ENCODE measurements at places on chromosomes 12 and 14.

- no peak overlapping the region for H3K27ac ChIP-seq
- H3K27me3 ChIP-seq = no peaks in the 10 kb centered on the region
- DNase-seq = no peak
Observed at GRCh38 chr12:47356129-47356700, 276.5 kb upstream of the AMIGO2 start.

- DNase-seq = no peak
- no peak overlapping the region for H3K4me3 ChIP-seq
- no peaks in the 10 kb centered on the region for H3K36me3 ChIP-seq
- H3K4me1 ChIP-seq = no peaks in the 10 kb centered on the region
Observed at GRCh38 chr12:71124835-71125460, 32.9 kb downstream of the TSPAN8 start.

GRCh38 chr12:61291647-61292046 lies 968.6 kb upstream of the USP15 start:
- H3K4me3 ChIP-seq = no peak overlapping the region
- no peaks in the 10 kb centered on the region for H3K36me3 ChIP-seq
- H3K4me1 ChIP-seq = no peaks in the 10 kb centered on the region
- no peak overlapping the region for H3K27ac ChIP-seq
- H3K27me3 ChIP-seq = no peaks in the 10 kb centered on the region
- no peak for DNase-seq

DNA sequence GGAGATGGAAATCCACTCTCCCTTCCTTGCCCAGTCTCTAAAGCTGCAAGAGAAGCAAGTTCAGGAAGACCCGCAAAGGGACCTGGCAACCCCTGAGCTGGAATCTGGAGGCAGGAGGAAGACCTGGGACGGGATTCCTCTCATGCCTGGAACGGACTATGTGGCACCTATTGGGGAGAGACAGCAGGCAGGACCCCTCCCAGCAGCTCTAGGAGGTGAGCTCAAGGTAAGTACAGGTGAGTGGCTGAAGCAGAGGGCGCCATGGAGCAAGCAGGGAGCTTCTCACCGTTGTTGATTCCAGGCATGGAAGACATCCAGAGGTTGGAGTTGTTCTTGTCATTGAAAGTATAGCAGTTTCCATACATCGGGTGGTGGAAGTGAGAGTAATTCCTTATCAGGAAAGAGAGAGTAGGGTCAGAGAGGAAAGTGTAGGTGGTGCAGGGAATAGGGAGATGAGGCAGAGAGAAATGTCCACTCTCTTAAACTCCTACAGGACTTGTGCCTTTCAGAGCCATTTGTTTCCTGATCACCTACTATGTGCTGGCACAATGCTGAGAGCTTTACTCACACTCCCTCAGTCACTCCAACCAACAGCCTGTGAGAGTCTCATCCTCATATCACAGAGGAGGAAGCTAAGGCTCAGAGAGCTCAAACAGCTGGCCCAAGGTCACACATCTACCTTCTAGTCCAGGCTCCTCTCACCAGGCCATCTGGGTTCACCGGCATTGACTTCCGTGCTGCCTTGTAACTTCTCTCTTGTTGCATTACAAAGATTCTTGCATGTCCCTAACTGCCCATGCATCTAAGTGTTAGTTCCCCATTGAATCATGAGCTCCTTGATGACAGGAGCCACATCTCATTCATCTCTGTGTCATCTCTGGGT lies 13.9 kb upstream of the TNFRSF1A start:
- DNase-seq = no peak
- H3K27ac ChIP-seq = no peak overlapping the region
- H3K4me1 ChIP-seq = no peaks in the 10 kb centered on the region
- no peak overlapping the region for H3K4me3 ChIP-seq
- no peaks in the 10 kb centered on the region for H3K36me3 ChIP-seq

DNA sequence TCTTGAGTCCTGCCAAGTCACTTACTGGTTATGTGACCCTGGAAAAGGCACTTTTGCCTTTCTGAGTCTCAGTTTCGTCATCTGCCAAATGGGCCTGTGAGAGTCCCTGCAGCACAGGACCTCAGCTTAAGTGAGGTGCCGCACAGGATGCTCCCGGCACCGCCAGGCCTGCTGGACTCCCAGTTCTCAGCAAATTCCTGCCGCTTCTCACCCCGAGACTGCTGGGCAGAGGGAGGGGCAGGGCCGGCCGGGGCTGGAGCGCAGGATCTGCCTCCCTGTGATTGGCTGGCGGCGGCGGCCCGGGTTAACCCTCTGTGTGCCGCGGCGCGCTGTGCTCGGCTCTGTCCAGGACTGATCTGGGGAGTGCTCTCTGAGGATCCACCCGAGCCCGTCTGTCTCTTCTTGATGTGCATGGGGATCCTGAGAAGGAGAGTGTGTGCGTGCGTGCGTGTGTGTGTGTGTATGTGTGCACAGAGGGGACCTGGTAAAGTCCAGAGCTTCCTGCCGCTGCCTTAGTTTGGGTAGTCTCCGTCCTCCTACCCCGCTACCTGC lies 8.6 kb downstream of the SETD1B start:
- peaks cover 89% of the 10 kb centered on the region for H3K36me3 ChIP-seq
- H3K27ac ChIP-seq = peak overlapping the region; percentile 49
- no peaks in the 10 kb centered on the region for H3K27me3 ChIP-seq

GRCh38 chr12:97194546-97194945 lies 268.1 kb upstream of the RMST start:
- no peak overlapping the region for H3K4me3 ChIP-seq
- peaks cover 5% of the 10 kb centered on the region for H3K4me1 ChIP-seq
- no peak overlapping the region for H3K27ac ChIP-seq
- no peaks in the 10 kb centered on the region for H3K36me3 ChIP-seq
- H3K27me3 ChIP-seq = no peaks in the 10 kb centered on the region
- no peak for DNase-seq

GRCh38 chr12:67088401-67089118 lies 180.6 kb upstream of the CAND1 start:
- no peaks in the 10 kb centered on the region for H3K27me3 ChIP-seq
- no peak for DNase-seq
- H3K4me1 ChIP-seq = no peaks in the 10 kb centered on the region
- no peaks in the 10 kb centered on the region for H3K36me3 ChIP-seq

DNA sequence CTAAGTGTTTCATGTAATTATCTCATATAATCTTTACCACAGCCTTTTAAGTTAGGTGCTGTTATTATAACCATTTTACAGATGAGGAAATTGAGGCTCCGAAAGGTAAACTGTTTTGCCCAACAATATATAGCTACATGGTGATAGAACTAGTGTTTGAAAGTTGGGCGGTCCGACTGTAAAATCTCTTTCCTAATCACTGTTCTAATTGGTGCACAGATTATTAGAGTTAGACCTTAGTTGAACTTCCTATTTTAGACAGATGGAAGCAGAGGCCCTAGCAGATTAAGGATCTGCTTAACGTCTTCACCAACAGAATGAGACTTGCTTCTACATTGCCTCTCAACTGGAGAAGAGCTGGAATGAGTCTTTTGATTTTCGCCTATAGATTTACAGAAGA lies 30.0 kb upstream of the DUSP6 start:
- H3K4me1 ChIP-seq = peaks cover 17% of the 10 kb centered on the region
- DNase-seq = no peak
- H3K27ac ChIP-seq = no peak overlapping the region

- DNase-seq = no peak
- no peaks in the 10 kb centered on the region for H3K36me3 ChIP-seq
- no peak overlapping the region for H3K27ac ChIP-seq
- H3K4me1 ChIP-seq = no peaks in the 10 kb centered on the region
Observed at GRCh38 chr12:29425722-29426121, 44.8 kb upstream of the ERGIC2 start.

- no peaks in the 10 kb centered on the region for H3K36me3 ChIP-seq
- no peaks in the 10 kb centered on the region for H3K4me1 ChIP-seq
- H3K27me3 ChIP-seq = no peaks in the 10 kb centered on the region
- no peak for DNase-seq
Observed at GRCh38 chr14:49876563-49877127, 16.2 kb upstream of the ARF6 start.

- no peak overlapping the region for H3K4me3 ChIP-seq
- no peaks in the 10 kb centered on the region for H3K36me3 ChIP-seq
- peaks cover 8% of the 10 kb centered on the region for H3K4me1 ChIP-seq
- no peaks in the 10 kb centered on the region for H3K27me3 ChIP-seq
- peak overlapping the region; percentile 45 for H3K27ac ChIP-seq
Observed at GRCh38 chr12:124217508-124218242, 77.2 kb upstream of the RFLNA start.

DNA sequence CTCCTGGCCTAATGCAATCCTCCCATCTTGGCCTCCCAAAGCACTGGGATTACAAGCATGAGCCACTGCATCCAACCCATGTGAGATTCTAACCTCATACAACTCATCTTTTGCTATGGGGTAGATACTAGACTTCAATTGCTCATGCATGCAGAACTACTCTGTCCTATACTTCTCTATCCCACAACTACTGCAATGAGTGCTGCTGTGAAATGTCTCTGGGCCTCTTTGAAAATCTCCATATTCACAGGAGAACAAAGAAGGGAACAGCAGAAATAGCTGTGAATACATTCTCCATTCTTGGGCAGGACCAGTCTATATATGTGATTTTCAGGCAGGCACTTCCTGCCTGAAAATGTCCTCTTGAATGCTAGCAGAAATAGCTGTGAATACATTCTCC lies 220.7 kb upstream of the GRIP1 start:
- H3K4me1 ChIP-seq = peaks cover 20% of the 10 kb centered on the region
- no peaks in the 10 kb centered on the region for H3K36me3 ChIP-seq
- no peak overlapping the region for H3K27ac ChIP-seq
- H3K4me3 ChIP-seq = no peak overlapping the region
- no peak for DNase-seq
- H3K27me3 ChIP-seq = no peaks in the 10 kb centered on the region

- H3K27me3 ChIP-seq = peaks cover 7% of the 10 kb centered on the region
- H3K36me3 ChIP-seq = no peaks in the 10 kb centered on the region
- no peak overlapping the region for H3K27ac ChIP-seq
Observed at GRCh38 chr12:96197503-96198272, 3.5 kb downstream of the ELK3 start.

DNA sequence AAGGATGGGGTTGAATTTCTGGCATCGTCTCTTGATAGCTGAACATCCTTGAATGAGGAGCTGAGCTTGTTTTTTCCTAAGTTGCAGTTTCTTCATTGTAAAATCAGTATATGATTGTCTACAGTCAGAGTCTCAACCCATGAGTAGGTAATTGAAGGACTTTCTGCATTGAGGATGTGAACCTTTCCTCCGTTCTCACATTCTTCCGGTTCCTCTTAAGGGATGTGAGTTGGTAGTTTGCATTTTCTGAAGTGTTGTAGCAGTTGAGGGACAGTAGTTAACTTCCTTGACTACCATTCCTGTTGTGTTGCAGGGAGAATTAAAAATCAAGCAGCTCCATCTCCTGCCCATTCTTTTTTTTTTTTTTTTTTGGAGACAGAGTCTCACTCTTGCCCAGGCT lies 19.1 kb downstream of the TPCN1 start:
- no peaks in the 10 kb centered on the region for H3K4me1 ChIP-seq
- H3K4me3 ChIP-seq = no peak overlapping the region
- no peak overlapping the region for H3K27ac ChIP-seq
- H3K27me3 ChIP-seq = no peaks in the 10 kb centered on the region
- H3K36me3 ChIP-seq = no peaks in the 10 kb centered on the region

DNA sequence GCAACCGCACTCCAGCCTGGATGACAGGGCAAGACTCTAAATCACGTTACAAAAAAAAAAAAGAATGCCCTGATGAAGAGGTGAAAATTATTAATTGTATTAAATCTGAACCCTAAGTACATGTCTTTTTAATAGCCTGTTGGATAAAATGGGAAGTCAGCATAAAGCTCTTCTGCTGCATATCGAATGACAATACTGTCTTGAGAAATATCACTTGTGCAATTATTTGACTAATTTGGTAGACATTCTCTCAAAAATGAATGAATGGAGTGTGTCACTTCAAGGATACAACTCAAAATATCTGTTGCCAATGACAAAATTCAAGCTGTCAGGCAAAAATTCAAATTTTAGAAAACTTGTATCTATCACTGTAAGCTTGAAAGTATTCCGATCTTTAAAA lies 38.9 kb downstream of the DNAI7 start:
- no peaks in the 10 kb centered on the region for H3K27me3 ChIP-seq
- no peak overlapping the region for H3K4me3 ChIP-seq
- H3K4me1 ChIP-seq = no peaks in the 10 kb centered on the region
- no peak overlapping the region for H3K27ac ChIP-seq
- H3K36me3 ChIP-seq = no peaks in the 10 kb centered on the region
- DNase-seq = no peak

- no peaks in the 10 kb centered on the region for H3K27me3 ChIP-seq
- no peaks in the 10 kb centered on the region for H3K4me1 ChIP-seq
- H3K4me3 ChIP-seq = no peak overlapping the region
- no peak for DNase-seq
- H3K36me3 ChIP-seq = no peaks in the 10 kb centered on the region
Observed at GRCh38 chr14:70888681-70889175, 18.5 kb upstream of the PCNX1 start.

DNA sequence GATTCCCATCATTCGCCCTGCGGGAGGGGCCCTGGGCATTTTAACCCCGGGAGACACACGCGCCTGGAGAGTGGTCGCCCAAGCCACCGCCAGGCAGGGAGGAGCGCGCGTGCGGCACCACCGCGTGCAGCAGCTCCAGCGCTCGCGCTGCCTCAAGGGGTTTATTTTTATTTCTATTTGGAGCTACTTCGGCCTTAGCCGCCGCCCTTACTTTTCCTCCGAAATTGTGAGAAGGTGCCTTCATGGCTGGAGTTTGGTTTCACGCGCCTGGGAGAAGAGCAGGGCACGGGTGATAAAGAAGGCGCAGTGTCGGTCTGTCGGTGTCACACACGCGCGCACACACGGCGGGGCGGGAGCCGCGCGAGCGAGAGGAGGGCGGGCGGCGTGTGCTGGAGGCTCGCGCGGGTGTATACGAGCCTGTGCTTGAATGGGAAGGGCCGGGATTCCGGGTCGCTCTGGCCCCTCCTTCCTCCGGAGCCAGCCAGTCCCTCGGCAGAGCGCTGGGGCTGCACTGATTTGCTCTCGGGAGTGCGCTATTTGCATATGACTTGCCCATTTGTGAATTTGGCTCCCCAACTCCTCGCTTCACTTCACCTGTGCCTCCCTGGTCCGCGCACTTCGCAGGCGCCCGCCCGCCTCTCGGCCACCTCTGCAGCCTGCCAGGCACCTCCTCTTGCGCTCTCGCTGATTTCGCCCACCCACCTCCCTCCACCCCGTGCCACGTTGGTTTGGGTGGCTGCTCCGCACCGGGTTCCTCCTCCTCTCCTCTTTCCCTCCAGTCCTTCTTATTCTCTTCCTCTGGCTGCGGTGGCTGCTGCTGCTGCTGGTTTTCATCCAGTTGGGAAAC lies 932.3 kb downstream of the DIO2 start:
- DNase-seq = peak; percentile 93
- H3K27me3 ChIP-seq = peaks cover 53% of the 10 kb centered on the region
- H3K36me3 ChIP-seq = no peaks in the 10 kb centered on the region
- H3K27ac ChIP-seq = no peak overlapping the region

DNA sequence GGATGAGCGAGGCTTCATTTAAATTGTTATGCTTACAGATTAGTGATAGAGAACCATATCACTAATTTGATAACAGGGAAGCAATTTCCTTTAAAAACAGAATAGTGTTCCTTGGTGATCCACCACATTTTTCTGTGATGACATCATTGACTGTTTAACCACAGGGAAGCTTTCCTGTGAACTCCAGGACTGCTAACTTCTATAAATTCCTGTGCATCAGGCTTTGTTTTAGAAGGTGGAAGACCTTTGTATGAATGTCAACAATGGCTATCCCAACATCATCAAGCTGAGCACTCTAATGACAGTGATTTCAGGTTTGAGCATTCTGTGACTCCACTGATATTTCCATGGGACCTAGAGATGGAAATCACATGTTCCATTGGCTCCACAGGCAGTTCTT lies 177.1 kb downstream of the RMST start:
- no peaks in the 10 kb centered on the region for H3K27me3 ChIP-seq
- no peak overlapping the region for H3K27ac ChIP-seq
- peaks cover 9% of the 10 kb centered on the region for H3K4me1 ChIP-seq
- DNase-seq = no peak
- H3K4me3 ChIP-seq = no peak overlapping the region

- no peak overlapping the region for H3K4me3 ChIP-seq
- no peak for DNase-seq
- H3K27me3 ChIP-seq = no peaks in the 10 kb centered on the region
- no peaks in the 10 kb centered on the region for H3K36me3 ChIP-seq
Observed at GRCh38 chr12:85796001-85796400, 40.2 kb downstream of the RASSF9 start.

All from neuronal stem cell (in vitro differentiated cells).